ENCODE measurements at places on chromosomes 1 and 21.
A peak's percentile ranks its signal among the peaks of the same experiment; 100 is the strongest.

GRCh38 chr1:156504821-156505678 is 4.5 kb upstream of the MEF2D start:
- DNase-seq = peak; percentile 99

DNA sequence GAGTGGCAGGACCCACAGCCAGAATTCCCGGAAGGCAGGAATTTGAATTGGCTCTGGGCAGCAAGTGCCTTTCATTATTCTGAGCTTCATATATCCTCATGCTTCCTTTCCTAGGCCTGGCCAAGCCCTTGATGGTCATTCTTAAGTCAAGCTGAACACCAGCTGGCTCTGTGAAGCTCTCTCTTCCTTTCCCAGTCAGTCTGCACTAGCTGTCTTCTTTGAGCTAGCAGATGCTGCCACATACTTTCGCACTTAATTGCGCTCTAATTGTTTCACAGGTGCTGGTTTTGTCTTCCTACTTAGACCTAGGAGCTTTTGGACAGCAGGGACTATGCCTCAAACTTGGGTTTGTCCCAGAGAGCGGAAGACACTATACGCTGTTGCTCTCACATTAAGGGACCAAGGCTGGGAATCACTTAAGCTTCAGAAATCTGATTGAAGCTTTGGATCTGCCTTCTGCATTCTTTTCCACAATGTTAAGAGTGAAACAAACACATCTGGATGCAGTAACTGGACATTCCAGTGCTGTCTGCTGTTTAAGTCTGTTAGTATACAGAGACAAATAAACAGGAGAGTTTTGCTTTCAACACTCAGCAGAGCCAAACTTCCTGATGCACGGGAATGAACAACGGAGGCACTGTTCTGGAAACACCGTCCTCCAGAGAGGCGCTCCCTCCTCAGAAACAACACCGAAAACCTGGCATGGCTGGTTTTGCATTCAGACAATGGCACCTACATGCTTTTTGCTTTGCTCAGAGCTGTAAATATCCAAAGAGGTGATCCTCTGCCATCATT is 2.2 kb downstream of the TLR5 start:
- DNase-seq = no peak

DNA sequence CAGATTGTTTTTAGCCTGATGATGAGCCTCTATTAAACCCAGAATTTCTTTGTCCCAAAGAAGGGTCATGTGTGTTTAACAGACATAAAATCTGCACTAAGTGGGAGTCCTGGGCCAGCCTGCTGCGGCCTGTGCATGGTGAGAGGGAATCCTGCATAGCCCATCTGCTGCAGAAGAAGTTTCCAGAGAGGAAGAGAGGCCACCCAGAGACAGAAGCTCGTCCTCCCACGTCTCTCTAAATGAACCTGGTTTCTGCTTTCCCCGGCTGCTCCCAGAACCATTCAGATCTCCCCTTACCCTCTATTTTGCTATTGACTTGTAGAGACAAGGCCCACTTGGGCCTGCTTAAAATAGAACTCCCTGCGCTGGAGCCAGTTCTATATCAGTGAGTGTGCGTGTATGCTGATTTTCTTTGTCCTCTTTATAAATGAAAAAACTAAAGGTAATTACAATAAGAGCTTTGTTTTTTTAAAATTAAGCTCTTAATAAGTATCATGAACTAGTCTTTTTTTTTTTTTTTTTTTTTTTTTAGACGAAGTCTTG is 142.8 kb upstream of the RAB4A start:
- DNase-seq = no peak

DNA sequence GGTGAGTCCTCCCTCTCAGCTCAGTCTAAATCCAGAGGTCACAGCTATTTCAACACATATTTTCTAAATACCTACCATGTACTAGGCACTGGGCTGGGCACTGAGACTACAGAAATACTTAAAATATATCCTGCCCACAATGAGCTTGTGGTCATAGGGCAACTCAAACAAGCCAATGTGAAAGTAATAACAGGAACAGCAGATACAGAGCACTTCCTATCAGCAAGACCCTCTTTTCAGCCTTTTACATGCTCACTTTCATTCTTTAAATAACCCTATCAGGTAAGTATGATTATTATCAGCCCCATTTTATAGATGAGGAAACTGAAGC is 71.9 kb downstream of the CD34 start:
- no peak for DNase-seq

DNA sequence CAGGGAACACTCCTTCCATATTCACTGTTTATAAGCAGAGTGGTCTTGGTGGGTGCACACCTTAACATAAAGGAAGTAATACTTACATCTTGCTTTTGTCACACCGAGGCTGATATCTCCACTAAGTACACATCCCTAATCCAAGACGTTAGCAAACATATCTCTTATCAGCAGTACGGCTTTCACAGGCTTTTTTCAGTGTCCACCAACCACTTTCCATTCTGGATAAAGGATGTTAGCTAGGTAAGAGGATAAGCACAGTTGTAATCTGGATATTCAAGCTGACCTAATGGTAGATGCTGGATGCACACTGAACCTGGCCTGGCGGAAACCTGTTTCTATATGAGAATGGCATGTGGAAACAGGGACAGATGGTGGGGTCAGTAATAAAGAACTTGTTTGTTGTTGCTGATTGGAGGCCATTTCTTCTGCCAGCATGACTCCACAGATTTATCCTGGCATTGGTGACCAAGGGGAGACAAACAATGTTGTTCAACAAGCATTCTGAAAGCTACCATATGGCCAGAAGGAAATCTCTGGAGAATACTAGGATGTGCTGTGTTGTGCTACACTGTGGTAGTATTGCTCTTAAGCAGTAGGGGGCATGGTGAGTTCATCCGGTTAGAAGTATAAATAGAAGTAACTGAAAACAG is 416.4 kb downstream of the PTBP2 start:
- DNase-seq = peak; percentile 23

DNA sequence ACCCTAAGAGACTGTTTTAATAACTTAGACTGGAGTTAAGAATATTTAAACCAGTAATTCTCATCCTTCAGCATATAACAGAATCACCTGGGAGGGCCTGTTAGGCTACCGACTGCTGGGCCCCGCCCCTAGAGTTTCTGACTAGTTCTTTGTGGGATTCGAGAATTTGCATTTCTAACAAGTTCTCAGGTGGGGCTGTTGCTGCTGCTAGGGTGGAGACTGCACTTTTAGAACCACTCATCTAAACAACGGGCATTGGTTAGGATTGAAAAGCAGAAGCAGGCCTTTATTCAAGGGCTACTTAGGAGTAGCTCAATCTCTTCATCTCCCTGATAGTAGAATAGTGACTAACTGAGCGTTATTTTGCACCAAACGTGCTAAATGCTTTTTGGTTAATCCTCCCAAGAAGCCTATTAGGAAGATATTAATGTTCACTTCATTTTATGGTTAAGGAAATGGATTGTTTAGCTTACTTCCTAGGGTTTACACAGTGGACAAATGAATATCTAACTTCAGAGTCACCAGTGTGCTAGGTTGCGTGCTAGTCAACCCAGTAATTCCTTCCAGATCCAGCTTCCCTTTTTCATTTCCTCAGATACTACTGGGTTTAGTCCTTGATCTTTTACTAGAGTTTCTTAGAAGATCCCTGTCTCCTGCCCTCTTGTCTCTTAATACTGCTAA is 31.1 kb upstream of the UAP1 start:
- DNase-seq = peak; percentile 39

DNA sequence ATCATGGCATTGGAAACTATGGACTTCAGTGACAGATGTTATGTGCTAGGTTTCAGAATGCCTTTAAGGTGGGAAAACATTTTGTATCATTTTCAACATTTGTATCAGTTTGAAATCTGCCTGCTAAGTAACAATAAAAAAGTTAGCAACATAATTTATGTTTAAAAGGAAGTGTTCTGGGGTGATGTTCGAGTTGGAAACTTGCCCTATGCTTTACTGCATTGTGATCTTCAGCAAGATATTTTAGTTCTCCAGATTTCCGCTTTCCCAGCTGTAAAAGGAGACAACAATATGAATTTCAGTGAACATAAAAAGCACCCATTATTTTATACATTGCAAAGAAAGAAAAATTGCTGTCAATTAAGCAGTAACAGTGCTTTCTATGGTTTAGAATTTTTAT is 187.4 kb downstream of the DISC1 start:
- no peak for DNase-seq

GRCh38 chr1:89918127-89918793 is 76.7 kb upstream of the ZNF326 start:
- DNase-seq = no peak

DNA sequence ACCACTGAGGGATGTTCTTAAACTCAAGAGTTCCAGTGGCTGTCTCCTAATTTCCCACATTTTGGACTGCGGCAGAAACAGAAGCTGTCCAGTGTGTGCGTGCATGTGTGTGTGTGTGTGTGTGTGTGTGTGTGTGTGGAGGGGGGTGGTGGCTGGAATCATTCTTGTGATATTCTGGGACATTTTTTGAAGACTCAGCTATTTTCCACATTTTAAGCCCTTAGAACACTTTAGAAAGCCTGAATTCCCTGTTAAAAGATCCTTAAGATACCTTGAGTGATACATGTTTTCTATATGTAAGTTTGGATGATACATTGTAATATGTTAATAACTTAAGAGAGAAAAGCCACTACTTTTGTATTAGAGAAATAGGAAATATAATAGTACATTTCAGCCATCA is 636.4 kb downstream of the PLPP3 start:
- DNase-seq = no peak

DNA sequence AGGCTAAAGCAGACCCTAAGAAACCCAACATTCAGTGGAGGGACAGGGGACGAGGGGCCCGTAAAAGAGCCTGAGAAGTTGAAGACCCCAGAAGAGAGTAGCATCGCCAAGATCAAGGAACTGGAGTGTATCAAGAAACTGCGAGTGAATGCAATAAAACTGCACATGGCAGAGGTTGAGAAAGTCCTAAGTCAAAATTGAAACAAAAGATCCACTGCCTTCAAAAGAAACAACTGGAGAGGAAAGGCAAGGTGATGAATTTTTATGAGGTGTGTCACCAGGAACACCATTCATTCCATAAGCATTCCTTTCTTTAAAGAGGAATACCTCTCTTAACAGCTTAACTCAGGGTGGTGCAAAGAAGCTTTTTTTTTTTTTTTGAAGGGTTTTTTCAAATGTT is 38.3 kb upstream of the ADORA3 start:
- peak; percentile 25 for DNase-seq

- no peak for DNase-seq
These were observed 836 bp upstream of the GBP4 start for GRCh38 chr1:89199525-89200031.

DNA sequence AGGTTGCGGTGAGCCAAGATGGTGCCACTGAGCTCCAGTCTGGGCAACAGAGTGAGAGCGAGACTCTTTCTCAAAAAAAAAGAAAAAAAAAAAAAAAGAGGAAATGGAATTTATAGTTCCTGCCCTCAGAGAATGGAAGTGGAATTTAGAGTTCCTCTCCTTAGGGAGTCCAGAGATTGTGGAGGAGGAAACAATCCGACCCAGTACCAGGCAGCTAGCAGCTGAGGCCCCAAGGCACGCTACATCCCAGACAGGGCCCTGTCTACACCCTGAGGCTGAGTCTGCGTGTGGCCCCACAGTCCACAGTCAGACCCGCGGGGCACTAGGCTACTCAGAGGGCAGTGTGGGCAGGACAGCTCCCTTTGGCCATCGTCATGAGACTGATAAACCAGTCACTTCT is 1.9 kb upstream of the MFN2 start:
- no peak for DNase-seq

GRCh38 chr1:89615676-89616598 is 17.0 kb upstream of the LRRC8C start:
- DNase-seq = no peak

DNA sequence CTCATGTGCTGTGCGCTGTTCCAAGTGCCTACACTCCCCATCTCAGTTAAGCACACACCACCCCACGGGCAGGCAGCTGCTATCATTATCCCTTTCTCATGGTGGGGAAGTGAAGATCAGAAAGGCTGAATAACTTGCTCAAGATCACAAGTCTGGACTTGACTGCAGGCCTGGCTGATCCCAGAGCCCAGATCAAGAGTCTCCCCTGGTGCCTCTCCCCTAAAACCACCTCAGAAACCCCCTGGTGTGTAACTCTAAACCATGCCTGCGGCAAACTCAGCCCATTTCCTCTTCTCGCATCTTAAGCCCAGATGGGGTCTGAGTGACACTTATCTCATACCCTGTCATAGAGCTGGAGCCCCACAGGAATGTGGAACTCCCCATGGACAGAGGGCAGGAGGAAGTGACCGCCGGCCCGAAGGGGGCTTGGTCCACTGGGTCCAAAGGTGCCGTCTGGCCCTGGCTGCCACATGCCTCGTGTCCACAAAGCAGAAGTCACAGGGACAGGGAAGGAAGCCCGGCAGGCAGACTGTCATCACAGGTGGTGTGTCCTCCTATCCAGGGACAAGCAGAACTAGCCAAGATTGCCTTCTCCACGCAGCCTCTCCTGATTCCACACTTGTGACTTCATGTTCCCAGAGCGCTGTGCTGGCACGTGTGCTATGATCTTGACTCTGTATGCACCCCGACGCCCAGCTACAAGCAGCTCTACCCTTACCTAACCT is 92.1 kb downstream of the SYF2 start:
- no peak for DNase-seq

DNA sequence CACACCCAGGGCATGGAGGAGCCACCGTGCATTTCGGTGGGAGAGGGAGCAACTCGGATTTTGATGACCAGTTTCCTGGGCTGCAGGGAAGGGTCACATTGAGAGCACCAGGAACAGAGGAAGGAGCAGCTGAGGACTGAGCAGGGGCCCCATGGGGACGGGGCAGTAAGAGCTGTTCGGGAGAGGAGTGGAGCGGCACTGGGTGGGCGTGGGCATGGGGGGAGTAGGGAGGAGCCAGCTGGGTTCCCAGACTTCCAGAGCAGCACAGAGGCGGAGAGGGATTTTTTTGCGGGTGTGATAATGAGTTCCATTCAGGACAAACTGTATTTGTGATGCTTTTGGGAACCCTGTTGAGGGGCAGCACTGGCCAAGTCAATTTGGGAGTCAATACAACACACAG is 17.4 kb upstream of the GPR153 start:
- DNase-seq = no peak

GRCh38 chr1:23389837-23390321 is 20.2 kb upstream of the ZNF436 start:
- DNase-seq = no peak

GRCh38 chr1:200153277-200154055 is 126.0 kb downstream of the NR5A2 start:
- no peak for DNase-seq

GRCh38 chr1:18632218-18632588 is 1.6 kb downstream of the PAX7 start:
- DNase-seq = no peak

DNA sequence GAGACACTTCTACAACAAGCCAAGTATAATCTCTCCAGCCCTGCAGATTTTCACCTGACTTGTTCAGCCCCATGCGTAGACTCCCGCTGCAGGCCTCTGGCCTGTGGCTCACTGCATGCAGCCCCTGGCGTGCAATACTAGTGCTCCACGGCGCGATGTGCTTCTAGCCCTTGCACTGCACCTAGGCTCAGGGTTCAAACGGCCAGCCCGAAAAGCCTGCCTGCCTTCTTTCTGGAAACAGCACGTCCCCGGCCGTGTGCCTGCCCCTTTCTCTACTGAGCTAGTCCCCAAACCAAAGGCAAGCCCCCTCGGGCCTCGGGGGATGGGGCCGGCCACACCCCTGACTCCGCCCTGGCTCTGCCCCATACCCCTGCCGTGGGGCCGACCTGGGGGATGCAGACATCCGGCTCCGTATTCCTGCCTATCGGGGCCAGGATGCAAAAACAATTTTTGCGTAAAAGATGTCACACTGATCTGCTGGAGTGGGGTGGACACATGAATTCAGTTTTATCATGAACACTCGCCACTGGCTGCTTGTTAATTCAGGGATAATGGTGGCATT is 26.3 kb upstream of the TRAPPC10 start:
- DNase-seq = no peak

Measured in NT2/D1 (cell line).